ENCODE measurements at places on chromosomes 1 and 21.
A peak's percentile ranks its signal among the peaks of the same experiment; 100 is the strongest.

DNA sequence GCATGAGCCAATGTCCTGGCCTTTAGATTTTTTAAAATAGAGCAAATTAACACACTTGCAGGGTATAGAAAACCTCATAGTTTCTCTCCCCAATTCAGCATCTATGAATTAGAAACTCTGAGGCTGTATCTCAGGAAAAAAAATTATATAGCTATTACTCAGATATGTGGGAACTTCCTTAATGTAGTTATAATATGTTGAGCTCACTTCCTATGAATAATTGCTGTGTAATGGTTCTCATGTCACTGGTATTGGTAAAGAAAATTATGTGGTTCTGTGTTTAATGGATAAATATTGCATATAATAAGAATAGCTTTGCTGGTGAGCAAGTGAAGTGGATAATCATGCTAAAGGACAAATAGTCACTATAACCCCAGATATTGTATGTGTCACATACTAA lies 2019.8 kb downstream of the NCAM2 start:
- no peak for DNase-seq

GRCh38 chr1:41788427-41788826 lies 130.3 kb downstream of the HIVEP3 start:
- DNase-seq = no peak

DNA sequence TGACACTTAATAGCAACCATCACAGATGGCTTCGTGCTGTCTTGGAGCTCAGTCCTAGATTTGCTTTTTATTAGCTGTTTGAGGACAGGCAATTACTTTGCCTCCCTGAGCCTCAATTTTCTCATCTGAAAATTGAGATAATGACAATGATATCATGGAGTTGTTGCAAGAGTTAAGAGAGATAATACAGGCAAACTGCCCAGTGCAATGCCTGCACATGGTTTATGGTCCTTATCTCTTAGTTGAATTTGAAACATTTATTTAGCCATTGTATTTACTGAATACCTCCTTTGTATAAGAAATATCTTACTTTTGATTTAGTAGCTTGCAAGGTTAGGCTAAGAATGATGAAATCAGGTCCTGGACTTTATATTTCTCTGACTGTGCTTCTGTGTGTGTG lies 17.7 kb downstream of the KCNA2 start:
- no peak for DNase-seq

- no peak for DNase-seq
Measured at GRCh38 chr1:46180082-46180616, 3.9 kb upstream of the P3R3URF start.

GRCh38 chr1:93705892-93706500 lies 24.4 kb upstream of the BCAR3 start:
- no peak for DNase-seq

DNA sequence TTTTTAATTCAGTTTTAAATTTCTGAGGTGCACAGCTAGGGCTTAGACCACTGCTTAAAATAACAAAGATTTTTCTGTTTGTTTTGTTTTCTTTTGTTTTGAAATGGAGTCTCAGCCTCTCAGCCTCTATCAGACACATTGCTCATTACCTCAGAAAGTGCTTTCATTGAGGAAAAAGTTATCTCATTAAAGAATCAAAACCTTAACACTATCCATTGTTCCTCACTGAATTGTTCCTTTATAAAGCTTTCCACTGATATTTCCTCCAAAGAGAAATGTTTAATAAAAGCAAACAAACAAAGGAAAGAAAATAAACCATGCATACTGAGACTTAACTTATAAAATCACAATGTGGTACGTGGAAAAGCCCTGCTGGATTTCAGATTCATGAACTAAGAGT lies 63.8 kb downstream of the SIPA1L2 start:
- DNase-seq = no peak

- DNase-seq = no peak
Measured at GRCh38 chr21:16250273-16250672, 520.5 kb downstream of the USP25 start.

DNA sequence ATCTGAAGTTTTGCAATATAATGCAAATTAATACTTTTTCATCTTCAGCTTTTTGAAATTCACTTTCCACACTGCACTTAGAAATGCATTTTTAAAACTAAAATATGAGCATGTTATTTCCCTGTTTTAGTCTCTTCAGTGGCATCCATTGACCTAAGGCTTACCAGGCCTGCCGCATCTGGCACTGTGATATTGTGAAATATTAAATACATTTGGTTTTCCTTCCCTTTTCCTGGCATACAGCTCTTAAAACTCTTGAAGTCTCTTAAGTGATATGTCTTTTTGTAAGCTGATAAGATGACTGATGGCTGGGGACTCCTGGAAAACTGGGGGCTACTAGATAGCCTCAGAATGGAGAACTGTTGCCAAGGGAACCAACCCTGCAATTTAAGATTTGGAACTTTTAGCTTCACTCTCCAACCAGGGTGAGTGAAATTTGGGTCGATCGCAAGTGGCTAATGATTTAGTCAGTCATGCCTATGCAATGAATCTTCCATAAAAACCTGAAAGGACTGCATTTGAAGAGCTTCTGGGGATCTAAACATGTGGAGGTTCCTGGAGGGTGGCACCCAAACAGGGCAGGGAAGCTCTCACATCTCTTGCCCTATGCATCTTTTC lies 75.5 kb upstream of the PDC start:
- DNase-seq = no peak

DNA sequence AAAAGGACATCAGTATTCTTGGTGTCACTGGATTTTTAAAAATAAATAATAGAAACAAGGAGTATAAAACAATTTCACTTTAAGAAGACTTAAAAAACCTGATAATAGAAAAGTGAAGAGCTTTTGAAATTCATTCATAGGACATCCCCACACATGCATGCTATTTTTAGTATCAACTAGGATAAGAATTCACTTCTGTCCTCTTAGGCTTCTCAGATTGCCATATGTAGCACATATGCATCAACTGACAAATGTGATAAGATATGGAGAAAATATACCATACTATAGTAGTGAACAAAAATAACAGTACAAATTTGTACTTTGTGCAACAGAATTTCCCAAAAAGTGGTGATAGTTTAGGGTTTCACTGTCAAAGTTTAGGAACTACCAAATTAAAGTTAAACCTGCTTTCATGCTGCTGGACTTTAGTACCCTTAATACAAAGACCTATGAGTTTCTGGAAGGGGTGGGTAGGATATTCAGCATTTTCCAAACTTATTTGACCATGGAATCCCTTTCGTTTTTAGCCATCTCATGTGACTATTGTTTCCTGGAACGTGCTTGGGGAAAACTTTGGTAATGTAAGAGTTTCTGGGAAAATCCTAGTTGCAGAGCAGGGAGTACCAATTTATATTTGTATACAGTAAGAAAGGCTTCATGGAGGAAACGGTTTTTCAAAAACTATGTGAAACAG lies 19.8 kb downstream of the RPRD2 start:
- no peak for DNase-seq

GRCh38 chr1:35451125-35451528 lies 106.1 kb downstream of the KIAA0319L start:
- DNase-seq = peak; percentile 26

GRCh38 chr1:203162403-203162802 lies 13.2 kb downstream of the MYBPH start:
- no peak for DNase-seq

DNA sequence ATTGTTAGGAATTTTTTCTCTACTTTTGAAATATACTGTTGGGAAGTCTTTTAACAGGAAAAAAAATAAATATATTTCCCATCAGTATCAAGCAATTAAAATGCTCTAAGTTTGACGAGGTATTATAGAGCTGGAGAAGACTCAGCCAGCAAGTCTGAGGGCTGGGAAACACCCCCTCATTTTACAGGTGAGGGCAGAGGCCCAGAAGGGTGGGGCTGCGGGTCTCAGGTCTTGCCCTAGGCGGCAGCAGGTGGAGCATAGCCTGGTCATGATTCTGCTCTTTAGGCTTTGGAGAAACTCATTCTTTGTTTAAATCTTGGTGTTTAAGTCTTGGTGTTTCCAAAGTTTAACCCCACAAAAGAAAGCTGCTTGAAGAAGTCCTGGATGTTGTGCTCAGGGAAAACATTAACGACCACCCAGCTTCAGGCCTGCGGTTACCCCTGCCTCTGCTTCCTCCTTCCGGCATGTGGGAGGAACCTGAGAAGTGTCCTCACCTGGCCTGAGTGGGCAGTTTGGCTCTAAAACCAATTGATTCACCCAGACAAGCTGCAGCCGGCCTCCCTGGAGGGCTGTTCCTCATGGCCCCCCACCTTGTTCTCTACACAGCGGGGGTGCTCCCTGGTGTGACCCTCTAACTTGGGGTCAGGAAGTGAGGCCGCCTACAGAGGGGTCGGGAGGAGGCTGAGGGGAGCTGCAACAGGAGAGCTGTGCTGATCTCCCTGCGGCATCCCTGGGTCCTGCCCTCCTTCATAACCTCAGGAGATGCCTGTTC lies 41.7 kb downstream of the OLFML2B start:
- no peak for DNase-seq

- DNase-seq = no peak
Measured at GRCh38 chr1:43763497-43763973, 56.2 kb downstream of the ST3GAL3 start.

- no peak for DNase-seq
Measured at GRCh38 chr1:228005511-228006033, 1.2 kb upstream of the WNT3A start.

- no peak for DNase-seq
Measured at GRCh38 chr1:66433611-66434010, 100.3 kb upstream of the SGIP1 start.

DNA sequence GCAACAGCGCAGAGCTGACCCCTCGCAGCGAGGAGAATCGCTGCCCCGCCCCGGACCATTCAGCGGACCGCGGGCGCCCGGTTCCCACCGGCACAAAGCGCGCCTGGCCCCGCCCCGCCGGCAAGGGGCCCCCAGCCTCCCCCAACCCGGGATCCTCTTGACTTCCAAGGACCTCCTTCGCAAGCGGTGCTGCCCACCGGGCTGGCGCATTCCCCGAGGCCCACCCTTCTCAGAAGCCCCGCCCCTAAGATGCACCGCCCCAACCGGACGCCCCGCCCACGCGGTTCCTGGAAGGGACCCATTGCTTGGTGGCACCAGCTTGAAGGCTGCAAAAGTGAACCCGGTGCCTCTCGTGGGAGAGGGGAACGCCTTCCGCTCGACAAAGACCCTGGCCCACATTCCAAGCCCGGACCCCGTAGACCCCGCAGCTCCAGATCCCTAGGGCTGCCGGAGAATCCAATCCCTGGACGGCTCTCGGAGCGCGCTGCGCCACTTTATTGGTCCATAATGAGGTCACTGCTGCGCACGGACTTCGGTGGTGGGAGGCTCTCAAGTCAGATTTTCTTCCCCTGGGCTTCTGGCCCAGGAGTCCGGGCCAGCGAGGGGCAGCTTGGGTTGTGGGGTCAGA lies 2.0 kb downstream of the HES3 start:
- no peak for DNase-seq

- no peak for DNase-seq
Measured at GRCh38 chr1:76928522-76928921, 61.2 kb downstream of the ST6GALNAC5 start.

- no peak for DNase-seq
Measured at GRCh38 chr1:10908266-10908665, 104.2 kb upstream of the TARDBP start.

DNA sequence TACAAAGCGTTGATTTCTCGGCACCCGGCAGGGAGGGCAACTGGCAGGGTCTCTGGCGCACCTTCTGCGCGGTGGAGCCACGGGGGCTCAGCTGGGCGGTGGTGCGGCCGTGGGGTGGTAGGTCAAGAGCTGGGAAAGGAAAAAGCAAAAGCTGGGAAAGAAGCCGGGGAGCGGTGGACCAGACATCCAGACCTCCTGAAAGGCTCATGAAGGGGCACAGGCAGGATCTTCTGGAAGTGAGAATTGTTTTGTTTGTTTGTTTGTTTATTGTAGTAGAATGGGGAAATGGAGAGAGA lies 7.2 kb upstream of the RNU1-1 start:
- DNase-seq = no peak

DNA sequence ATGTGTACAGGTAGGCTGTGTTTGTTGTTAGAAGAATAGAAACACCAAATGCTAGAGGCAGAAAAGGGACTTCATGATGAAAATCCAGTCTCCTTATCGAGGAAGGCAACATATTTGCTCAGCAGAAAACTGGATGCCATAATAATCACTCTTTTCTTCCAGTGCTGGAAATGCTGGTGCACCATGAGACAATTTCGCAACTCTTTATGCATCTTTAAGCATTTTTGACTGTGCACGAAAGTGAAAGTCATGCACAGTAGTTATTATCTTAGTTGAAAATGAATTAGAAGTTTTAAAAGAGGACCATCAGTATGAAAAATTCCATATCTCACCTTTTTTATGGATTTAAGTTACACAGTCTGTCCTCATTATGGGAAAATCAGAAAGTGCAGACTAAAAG lies 29.1 kb downstream of the SMYD2 start:
- no peak for DNase-seq

- DNase-seq = no peak
Measured at GRCh38 chr1:12436817-12437599, 181.0 kb downstream of the DHRS3 start.

GRCh38 chr1:180123463-180123936 lies 31.2 kb upstream of the QSOX1 start:
- DNase-seq = no peak

- no peak for DNase-seq
Measured at GRCh38 chr1:14474856-14475255, 123.6 kb upstream of the KAZN start.

- DNase-seq = peak; percentile 45
Measured at GRCh38 chr1:169024800-169025271, 81.7 kb upstream of the ATP1B1 start.

- DNase-seq = no peak
Measured at GRCh38 chr1:91885213-91885715, 687 bp downstream of the TGFBR3 start.

GRCh38 chr1:173168941-173169340 lies 38.2 kb downstream of the TNFSF4 start:
- no peak for DNase-seq

GRCh38 chr1:9400425-9401079 lies 107.9 kb downstream of the SPSB1 start:
- no peak for DNase-seq

DNA sequence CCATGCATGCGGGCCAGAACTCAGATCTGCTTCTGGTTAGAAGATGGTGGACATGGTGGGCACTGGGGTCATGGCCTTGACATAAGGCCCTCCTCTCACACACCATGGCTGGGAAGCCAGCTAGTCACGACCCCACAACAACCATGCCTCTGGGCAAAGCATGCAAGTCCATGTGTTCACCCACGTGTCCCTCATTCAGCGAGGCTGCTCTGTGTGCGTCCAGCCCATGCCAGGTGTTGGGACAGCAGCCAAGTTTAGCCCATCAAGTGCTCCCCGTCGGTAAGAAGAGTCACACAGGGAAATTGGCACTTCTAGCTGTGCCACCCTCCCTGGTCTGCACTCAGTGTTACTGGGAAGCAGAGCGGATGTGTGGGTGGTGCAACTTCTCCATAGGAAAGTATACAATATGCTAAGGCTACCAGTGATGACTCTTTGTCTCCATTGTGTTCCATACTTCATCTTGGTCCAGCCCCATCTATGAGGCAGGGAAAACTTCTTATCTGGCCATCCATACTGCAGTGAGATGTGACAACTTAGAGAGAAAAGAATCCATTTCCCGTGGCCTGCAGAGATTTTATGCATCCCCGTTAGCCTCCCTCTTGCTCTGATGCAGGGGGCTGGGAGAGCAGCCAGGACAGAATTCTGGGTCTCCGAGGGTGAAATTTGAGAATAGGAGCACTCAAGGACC lies 198.0 kb downstream of the GRIK3 start:
- DNase-seq = no peak

GRCh38 chr1:176379626-176380339 lies 83.2 kb upstream of the PAPPA2 start:
- no peak for DNase-seq

- DNase-seq = no peak
Measured at GRCh38 chr1:23384312-23385058, 14.8 kb upstream of the ZNF436 start.

- DNase-seq = no peak
Measured at GRCh38 chr1:46466477-46467182, 23.0 kb upstream of the DMBX1 start.
